ENCODE measurements at places on chromosomes 3 and 15.

DNA sequence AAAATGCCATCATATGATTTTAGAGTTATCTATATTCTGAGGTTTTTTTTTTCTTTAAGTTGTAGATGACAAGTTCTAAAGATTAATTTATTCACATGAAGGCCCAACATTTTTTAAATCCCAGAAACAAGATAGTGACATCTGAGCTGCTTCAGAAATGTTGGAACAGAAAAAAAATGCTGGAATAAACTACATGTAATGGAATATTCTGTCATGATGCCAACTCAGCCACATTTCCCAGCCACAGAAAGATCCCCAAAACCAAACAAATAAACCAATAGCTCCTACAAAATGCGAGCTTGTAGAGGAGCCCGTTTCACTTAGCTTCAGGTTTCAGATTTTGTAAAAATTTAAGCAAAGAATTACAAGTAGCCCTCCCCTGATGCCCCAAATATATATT lies 111.0 kb upstream of the MYO5C start:
- DNase-seq = no peak

DNA sequence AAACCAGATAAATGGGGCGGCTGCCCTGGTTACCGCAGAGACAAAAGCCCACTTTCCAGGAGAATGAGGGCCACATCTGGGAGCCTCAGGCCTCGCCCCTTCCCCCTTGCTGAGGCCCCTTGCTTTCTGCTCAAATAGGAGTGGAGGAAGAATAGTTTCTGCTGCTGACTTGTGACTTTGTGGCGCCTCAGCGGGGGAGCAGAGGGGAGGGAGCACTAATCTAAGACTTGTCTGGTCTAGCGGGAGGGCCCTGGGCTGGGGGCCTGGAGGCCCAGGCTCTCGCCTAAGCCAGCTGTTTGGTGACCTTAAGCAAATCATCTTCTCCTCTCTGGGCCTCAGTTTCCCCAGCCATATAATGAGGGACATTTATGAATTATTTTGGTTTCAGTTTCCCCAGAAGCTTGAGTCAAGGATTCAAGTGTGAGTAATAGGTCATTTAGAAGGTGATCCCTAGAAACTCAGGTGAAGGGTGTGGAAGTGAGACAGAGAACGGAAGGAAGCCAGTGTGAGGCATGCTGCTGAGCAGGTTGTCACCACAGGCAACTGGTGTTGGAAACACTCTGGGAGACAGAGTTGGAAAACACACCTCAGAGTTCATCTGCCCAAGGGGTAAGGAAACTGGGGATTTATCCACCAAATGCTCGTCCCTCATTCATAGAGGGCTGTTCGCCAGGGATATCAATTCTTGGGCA lies 25.9 kb upstream of the SMAD3 start:
- no peak for DNase-seq

DNA sequence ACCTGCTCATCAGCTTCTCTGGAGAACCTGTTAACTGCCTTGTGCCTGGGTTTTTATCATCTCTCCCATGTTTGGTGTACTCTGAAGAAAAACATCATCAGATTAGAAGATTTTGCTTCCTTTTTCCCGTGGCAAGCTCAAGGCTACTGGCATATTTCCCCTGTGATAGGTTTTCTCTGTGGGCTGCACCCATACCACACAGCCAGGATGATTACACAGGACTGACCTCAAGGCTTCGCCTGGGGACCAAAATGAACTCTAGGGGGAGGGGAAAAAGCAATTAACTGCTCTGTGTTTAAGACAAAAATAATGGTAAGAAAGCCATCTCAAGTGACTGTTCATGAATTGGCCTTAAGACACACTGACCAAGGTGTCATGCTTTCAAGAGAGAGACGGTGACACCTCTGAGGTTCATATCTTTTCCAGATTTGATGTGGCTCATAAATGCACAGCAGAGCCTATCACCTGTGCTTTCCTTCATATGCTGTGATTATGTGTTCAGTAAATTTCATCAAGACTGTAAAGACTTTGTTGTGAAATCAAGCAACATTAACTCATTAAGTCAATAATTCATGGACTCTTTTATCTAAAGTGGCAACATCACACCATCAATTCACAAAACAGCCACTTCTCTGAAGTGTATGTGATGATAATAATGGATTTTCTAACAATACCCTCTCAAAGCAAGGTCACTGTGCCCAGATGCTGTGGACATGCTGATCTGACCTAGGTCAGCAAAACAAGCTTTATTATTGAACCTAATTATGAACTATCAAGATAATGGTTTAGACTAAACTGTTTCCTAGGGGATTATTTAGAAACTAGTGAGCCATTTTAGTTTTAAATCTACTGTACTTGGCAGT lies 427.9 kb downstream of the WDR72 start:
- no peak for DNase-seq

GRCh38 chr3:79038636-79039035 lies 729.2 kb downstream of the ROBO1 start:
- no peak for DNase-seq

- no peak for DNase-seq
Measured at GRCh38 chr3:193842832-193843473, 249.9 kb downstream of the OPA1 start.

DNA sequence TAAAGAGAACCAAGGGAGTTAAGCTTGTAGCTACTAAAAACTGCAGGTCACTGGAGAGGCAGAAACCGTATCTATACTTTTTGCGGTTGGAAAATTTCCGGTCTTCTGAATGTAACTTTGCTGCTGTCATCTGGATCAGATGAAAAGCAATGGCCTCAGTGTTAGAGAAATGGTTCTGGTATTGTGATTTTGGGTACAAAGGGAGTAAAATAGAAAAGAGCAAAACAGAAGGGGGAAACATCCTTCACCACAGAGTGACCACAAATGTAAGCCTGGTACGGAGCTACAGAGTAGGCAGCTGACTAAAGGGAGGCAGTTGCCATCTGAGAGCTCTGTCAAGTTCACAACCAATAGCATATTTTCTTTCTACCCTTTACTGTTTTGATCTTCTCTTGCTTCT lies 5.6 kb downstream of the CD96 start:
- no peak for DNase-seq

DNA sequence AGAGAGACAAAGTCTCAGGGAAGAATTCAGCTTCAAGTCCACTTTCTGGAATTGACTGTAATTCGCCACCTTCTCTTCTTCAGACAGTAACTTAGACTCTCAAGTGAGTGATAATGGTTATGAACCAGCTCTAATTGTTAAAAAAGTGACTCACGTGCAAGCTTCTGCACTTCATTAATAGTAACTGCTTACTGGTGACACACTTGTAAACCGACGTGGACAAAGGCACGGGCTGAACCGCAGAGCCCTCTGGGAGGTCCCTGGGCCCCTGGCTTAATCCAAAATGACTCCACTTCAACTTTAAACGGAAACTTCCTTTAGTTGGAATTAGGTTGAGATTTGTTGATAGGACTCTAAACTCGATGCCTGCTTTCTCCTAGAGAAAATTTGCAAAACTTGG lies 17.0 kb downstream of the MUC4 start:
- DNase-seq = no peak

DNA sequence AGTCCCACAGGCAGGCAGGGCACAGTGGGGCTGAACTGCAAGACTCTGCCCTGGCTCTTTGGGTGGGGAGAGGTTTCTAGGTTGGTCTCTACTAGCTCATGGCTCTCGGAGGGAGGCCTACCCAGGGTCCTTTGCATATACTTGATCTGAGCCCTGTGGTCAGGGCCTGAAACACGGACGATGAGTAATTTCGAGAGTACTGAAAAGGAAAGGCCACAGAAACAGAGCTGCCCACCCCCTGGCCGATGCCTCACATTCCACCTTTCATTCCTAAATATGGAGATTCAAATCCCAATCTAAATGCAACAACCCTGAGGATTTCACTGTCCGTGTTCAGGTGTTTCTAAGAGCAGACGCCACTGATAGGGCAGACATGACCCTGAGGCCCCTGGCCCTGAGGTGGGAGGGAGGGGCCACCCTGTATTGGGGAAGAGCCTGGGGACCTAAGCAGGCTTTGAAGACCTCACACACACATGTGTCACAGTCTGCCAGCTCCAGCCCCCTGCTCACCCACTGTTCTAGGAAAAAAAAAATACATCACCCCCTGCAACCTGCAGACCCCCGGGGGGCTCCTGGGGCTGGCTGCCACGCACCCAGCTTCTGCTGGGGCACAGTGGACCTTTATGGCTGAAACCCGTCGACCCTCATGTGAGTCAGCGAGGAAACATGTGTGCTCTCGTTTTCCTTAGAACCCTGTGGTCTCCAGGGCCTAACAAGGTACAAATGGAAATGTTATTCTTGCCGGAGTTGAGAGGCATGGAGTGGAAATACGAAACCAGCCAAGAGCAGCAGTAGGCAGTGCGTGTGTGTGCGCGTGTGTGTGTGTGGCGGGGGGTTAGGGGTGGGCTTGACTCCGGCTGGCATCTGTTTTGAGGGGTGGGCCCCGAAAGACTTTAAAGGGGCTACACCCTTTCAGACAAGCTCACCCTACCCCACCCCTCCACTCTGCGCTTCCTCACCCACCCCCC lies 112.7 kb downstream of the CHSY1 start:
- no peak for DNase-seq

DNA sequence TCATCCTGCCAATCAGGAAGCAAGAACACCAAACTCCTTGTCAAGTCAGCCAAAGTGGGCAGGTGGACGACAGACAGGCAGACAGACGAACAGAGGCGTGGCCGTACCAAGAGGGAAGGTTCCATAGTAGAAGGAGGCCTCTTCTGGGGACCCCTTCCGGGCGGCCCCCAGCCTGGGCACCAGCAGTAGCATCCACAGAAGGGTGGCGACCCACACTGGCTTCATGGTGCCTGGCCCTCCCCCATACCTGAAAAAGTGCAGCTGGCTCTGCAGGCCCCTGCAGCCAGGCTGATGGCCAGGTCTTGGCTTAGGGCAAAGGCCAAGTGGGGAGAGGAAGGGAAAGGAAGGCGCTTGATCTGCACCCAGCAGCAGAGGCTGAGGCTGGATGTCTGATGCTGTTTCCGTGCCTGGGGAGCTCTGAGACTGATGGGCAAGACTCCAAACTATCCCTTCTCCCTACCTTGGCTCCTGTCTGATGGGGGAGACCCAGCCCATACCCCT lies 607 bp downstream of the LCTL start:
- no peak for DNase-seq

- DNase-seq = no peak
Measured at GRCh38 chr3:197545571-197545970, 10.2 kb downstream of the BDH1 start.

DNA sequence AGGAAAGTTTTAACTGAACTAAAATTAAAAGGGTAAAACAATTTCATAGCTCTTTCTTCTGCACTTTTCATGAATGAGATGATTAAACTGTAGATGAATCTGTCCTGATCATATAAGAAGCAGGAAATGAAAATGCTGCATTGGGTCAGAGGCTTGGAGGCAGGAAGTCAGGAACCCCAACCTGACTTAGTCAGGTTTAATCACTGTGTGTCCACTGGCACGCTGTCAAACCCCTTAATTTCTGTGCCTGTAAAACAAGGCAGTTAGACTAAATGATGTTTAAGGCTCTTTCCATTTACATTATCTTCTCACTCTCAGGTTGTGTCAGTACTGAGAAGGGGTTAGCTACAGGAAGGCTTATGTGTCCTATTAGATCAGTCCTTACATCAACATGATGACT lies 193.3 kb upstream of the TTC14 start:
- DNase-seq = no peak

- DNase-seq = no peak
Measured at GRCh38 chr3:32432711-32433530, 41.3 kb downstream of the CMTM7 start.

GRCh38 chr3:161851941-161852566 lies 355.4 kb downstream of the OTOL1 start:
- DNase-seq = peak; percentile 56

GRCh38 chr3:72821161-72821781 lies 27.0 kb downstream of the SHQ1 start:
- no peak for DNase-seq

DNA sequence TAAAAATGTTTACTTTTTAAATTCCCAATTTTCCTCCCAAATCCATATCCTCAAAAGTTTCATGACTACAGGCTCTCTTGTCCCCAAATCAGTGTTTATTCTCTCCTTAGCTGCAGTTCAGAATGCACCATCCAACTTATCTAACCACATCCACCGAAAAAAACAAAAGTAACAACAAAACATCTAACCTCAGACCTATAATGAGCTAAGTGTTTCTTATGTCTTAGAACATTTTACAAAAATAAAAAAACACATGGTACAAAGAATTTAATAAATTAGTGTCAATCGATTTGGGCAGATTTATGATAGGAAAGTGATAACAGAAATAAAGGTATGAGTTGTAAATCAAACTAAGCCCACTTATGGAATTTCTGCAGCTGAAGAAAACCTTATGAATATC lies 13.6 kb downstream of the SATB1 start:
- no peak for DNase-seq

Data from dorsolateral prefrontal cortex (tissue), 122 donors.